ENCODE measurements at places on chromosomes 5 and 9. TPM values are rescaled to one million over a fixed set of nuclear protein-coding genes. Genes with fewer than 3 reads are reported as not detected.
A peak's percentile ranks its signal among the peaks of the same experiment; 100 is the strongest.

DNA sequence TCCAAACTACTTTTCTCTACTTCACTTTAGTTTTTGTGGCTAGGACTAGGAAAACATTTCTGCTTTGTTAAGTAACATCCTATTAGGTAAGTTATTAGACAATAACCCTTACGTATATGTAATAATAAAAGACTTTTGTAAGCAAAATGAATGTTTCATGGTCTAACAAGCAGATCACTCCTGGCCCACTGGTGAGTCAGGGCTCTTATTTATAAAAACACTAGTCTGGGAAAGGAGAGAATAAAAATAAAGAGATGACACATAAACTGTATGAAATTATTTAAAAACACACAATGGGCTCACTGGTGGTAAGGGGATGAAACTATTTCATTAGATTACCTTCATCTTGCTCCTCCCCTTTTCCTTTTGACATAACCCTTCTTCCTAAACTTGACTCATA, 2212.2 kb upstream of the ACO1 start:
- H3K27ac ChIP-seq = no peak overlapping the region
- no peak for DNase-seq
- no peak overlapping the region for H3K4me3 ChIP-seq

Gene CARD9
- total RNA-seq = 1.6 TPM

GRCh38 chr9:120931231-120932085, 4.9 kb upstream of the TRAF1 start:
- no peaks in the 10 kb centered on the region for H3K36me3 ChIP-seq
- H3K4me1 ChIP-seq = peaks cover 3% of the 10 kb centered on the region
- no peak for DNase-seq

Gene PRELID2
- total RNA-seq = 21.2 TPM

- H3K4me3 ChIP-seq = no peak overlapping the region
- H3K36me3 ChIP-seq = peaks cover 30% of the 10 kb centered on the region
- DNase-seq = no peak
- H3K4me1 ChIP-seq = no peaks in the 10 kb centered on the region
These were observed 10.8 kb downstream of the SDHA start for GRCh38 chr5:228886-229285.

DNA sequence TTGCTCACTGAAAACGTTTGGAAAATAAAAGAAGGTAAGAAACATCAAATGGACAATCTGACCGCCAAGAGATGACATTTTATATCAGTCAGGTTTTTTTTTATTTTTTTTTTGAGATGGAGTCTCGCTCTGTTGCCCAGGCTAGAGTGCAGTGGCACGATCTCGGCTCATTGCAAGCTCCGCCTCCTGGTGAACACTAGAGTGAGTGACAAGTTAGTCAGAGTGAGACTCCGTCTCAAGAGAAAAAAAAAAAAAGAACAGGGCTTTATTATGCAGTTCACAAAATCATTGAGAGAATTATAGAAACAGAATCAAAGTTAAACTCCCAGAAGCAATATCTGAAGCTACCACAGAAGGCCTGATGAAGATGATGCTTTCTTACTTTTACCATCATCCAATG, 70.1 kb downstream of the DTWD2 start:
- H3K27me3 ChIP-seq = no peaks in the 10 kb centered on the region
- no peak for DNase-seq
- peaks cover 4% of the 10 kb centered on the region for H3K36me3 ChIP-seq
- no peak overlapping the region for H3K27ac ChIP-seq
- no peak overlapping the region for H3K4me3 ChIP-seq

Gene EGFLAM
- 0.69 TPM for total RNA-seq

Gene HMMR
- 13.3 TPM for total RNA-seq

DNA sequence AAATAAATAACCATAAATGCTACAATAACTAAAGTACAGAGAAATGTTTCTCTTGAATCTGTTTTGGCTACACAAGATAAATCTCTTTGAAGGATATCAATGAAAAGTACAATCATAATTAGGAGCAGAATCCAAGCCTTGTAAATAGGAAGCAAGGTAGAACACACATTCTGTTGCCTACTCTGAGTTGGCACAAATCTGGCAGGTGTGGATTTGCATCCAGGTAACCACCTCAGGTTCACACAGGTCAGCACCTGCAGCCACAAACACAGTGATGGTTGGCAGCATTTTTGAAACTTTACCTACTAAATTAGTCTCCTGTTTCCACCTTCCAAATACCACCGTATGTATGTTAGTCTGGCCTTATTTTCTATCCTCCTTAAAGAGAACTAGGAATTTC, 105.3 kb upstream of the PIK3R1 start:
- peaks cover 6% of the 10 kb centered on the region for H3K36me3 ChIP-seq
- no peak for DNase-seq
- no peak overlapping the region for H3K27ac ChIP-seq

Gene OR13C2
- 0.36 TPM for total RNA-seq

Gene LECT2
- total RNA-seq = not detected

DNA sequence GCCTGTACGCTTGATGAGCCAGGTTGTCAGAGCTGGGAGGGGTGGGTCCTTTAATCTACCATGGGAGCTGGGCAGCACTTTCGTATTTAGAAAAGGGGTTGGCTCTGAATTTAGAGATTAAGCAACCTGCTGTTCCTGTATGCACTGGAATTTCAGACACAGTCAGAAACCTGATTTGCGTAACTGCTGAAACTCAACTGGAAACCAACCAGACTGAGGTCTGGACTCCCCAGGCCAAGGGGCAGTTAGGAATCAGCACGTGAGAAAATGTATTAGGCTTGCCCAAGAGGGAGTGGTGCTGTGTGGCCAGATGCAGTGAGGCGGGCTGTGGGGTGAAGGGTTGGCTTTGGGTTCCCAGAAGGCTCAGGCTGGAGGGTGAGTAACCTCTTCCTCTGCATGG, 235.0 kb downstream of the GOLPH3 start:
- no peaks in the 10 kb centered on the region for H3K4me1 ChIP-seq
- H3K27ac ChIP-seq = no peak overlapping the region
- H3K36me3 ChIP-seq = no peaks in the 10 kb centered on the region
- no peak for DNase-seq
- no peaks in the 10 kb centered on the region for H3K27me3 ChIP-seq

GRCh38 chr9:35618854-35619799, 914 bp upstream of the CD72 start:
- peaks cover 53% of the 10 kb centered on the region for H3K27me3 ChIP-seq
- H3K4me3 ChIP-seq = no peak overlapping the region
- no peak for DNase-seq
- no peak overlapping the region for H3K27ac ChIP-seq
- peaks cover 4% of the 10 kb centered on the region for H3K4me1 ChIP-seq
- H3K36me3 ChIP-seq = no peaks in the 10 kb centered on the region

- no peak for DNase-seq
- peaks cover 16% of the 10 kb centered on the region for H3K4me1 ChIP-seq
- peaks cover 6% of the 10 kb centered on the region for H3K36me3 ChIP-seq
- H3K4me3 ChIP-seq = no peak overlapping the region
These were observed 88.7 kb downstream of the CFAP90 start for GRCh38 chr5:7762267-7762666.

- H3K36me3 ChIP-seq = peaks cover 1% of the 10 kb centered on the region
- no peak overlapping the region for H3K27ac ChIP-seq
- H3K27me3 ChIP-seq = peaks cover 18% of the 10 kb centered on the region
- peak; percentile 84 for DNase-seq
- H3K4me1 ChIP-seq = peaks cover 4% of the 10 kb centered on the region
These were observed 5.7 kb upstream of the SEC16A start for GRCh38 chr9:136488247-136489214.

Gene PHF24
- 0.29 TPM for total RNA-seq

- H3K36me3 ChIP-seq = peaks cover 4% of the 10 kb centered on the region
- H3K27me3 ChIP-seq = peaks cover 8% of the 10 kb centered on the region
- H3K27ac ChIP-seq = no peak overlapping the region
- no peak overlapping the region for H3K4me3 ChIP-seq
These were observed 104.5 kb downstream of the RGS3 start for GRCh38 chr9:113568081-113568435.

DNA sequence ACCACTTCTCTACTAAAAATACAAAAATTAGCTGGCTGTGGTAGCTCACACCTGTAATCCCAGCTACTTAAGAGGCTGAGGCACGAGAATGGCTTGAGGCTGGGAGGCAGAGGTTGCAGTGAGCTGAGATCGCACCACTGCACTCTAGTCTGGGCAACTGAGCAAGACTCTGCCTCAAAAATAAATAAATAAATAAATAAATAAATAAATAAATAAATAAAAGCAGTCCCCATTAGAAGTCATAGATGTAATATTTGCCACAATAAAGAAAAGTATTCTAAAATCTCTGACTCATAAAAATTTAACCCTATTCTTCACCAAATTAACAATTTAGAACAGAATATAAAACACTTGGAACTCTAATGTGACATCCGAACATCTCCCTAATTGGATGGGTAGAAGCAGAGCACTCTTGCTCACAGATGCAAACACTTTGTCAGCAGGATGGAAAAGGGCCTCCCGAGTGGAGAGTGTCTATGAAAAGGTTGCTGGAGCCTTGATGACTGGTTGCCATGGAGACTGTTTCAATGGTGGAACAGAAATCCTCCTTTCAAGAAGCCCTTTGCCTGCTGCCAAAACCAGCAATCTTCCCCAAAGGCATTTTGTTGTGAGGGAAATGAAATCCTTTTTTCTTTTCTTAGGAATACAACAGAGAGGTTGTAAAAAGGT, 38.9 kb upstream of the TRAF1 start:
- DNase-seq = no peak
- no peaks in the 10 kb centered on the region for H3K4me1 ChIP-seq
- H3K27me3 ChIP-seq = no peaks in the 10 kb centered on the region

- H3K27ac ChIP-seq = no peak overlapping the region
- no peaks in the 10 kb centered on the region for H3K4me1 ChIP-seq
- DNase-seq = no peak
- H3K36me3 ChIP-seq = no peaks in the 10 kb centered on the region
These were observed 88.9 kb downstream of the NUDT12 start for GRCh38 chr5:103473725-103474124.

GRCh38 chr5:181063514-181063913, 23.4 kb downstream of the BTNL9 start:
- peaks cover 84% of the 10 kb centered on the region for H3K27me3 ChIP-seq
- no peak for DNase-seq
- no peaks in the 10 kb centered on the region for H3K4me1 ChIP-seq

Gene ZNF300
- 17.2 TPM for total RNA-seq

All from progenitor cell of endocrine pancreas (in vitro differentiated cells).